ENCODE measurements at places on chromosomes 3 and 15. TPM values are rescaled to one million over a fixed set of nuclear protein-coding genes. Genes with fewer than 3 reads are reported as not detected.

FMN1 gene
- 9.3 TPM for total RNA-seq

- no peak overlapping the region for H3K27ac ChIP-seq
- no peak overlapping the region for H3K4me3 ChIP-seq
Observed at GRCh38 chr3:179929091-179929529, 107.6 kb downstream of the PEX5L start.

GRCh38 chr15:63913786-63914315, 80.1 kb upstream of the HERC1 start:
- H3K4me1 ChIP-seq, result no peaks in the 10 kb centered on the region
- no peak overlapping the region for H3K27ac ChIP-seq
- no peaks in the 10 kb centered on the region for H3K36me3 ChIP-seq
- DNase-seq, result no peak
- H3K27me3 ChIP-seq, result no peaks in the 10 kb centered on the region

VIPR1 gene
- 1.2 TPM for total RNA-seq

DNA sequence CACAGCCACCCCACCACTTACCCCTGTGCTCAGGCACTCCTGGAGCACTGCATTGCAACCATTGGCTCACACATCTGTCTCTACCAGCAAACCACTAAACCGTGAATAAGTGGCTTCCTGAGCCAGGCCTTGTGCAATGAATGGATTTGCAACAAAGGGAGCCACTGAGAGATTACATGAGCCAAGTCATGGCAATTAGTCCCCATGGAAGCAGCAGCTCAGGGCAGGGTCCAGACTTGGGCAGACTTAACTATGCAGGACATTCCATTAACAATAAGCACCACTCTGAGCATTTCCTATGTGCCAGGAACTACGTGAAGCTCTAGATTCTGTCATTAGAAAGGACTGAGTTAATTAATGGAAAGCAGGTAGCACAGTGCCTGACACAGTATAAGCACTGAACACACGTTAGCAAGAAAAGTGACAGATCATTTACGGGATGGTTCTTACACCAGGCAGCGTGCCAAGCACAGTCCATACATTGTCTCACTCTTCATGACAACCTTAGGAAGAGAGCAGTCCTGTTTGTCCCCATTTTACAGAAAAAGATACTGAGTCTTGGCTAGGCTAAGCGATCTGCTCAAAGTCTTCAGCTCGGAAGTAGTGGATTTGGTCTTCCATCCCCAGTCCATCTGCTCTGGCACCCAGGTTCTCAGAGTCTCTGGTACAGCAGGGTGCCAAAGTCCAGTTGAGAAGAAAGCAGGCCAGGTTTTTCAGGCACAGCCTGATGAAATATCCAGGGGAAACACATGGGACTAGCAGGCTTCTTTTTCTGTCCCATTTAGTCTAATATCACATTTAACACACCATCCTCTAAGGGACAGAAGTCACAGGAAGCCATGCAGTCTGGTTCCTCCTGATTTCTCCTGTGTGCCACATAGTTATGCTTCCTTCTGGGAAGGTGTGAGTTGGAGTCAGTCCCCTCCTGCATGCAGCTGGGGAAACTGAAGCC, 44.1 kb downstream of the LIPC start:
- H3K36me3 ChIP-seq, result no peaks in the 10 kb centered on the region
- peak overlapping the region; percentile 31 for H3K27ac ChIP-seq
- H3K4me1 ChIP-seq, result no peaks in the 10 kb centered on the region
- DNase-seq, result no peak
- no peak overlapping the region for H3K4me3 ChIP-seq

GOLGA6B gene
- total RNA-seq, result not detected

DNA sequence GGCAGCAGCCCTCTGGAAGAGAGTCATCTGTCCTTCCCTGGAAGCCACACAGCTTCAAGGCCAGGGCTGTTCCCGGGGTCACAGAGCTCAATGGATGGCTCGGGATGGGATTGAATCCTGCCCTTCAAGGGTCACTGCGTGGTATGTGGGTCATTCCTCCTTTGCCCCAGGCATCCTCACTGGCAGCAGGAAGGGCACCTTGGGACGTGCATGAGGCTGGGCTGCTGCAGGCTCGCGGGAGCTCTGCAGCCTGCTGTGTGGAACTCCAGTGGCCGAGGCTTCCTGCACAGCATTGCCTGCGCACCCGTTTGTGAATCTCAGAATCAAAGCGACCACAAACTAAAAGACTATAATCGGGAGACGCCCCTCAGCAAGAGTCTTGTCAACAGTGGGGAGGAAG, 60.7 kb downstream of the PCSK6 start:
- no peaks in the 10 kb centered on the region for H3K27me3 ChIP-seq
- no peaks in the 10 kb centered on the region for H3K36me3 ChIP-seq
- no peak for DNase-seq
- no peaks in the 10 kb centered on the region for H3K4me1 ChIP-seq

SLC9A9 gene
- 63.8 TPM for total RNA-seq

GRCh38 chr3:71277341-71277740, 306.2 kb downstream of the FOXP1 start:
- no peaks in the 10 kb centered on the region for H3K4me1 ChIP-seq
- no peak for DNase-seq
- H3K27ac ChIP-seq, result no peak overlapping the region
- no peaks in the 10 kb centered on the region for H3K36me3 ChIP-seq
- no peak overlapping the region for H3K4me3 ChIP-seq

SLC28A1 gene
- total RNA-seq, result not detected

CRYGS gene
- total RNA-seq, result 0.77 TPM

GRCh38 chr3:52054661-52055511, 1.5 kb downstream of the DUSP7 start:
- no peaks in the 10 kb centered on the region for H3K36me3 ChIP-seq
- H3K4me1 ChIP-seq, result no peaks in the 10 kb centered on the region
- no peaks in the 10 kb centered on the region for H3K27me3 ChIP-seq
- peak overlapping the region; percentile 94 for H3K27ac ChIP-seq
- DNase-seq, result no peak

DNA sequence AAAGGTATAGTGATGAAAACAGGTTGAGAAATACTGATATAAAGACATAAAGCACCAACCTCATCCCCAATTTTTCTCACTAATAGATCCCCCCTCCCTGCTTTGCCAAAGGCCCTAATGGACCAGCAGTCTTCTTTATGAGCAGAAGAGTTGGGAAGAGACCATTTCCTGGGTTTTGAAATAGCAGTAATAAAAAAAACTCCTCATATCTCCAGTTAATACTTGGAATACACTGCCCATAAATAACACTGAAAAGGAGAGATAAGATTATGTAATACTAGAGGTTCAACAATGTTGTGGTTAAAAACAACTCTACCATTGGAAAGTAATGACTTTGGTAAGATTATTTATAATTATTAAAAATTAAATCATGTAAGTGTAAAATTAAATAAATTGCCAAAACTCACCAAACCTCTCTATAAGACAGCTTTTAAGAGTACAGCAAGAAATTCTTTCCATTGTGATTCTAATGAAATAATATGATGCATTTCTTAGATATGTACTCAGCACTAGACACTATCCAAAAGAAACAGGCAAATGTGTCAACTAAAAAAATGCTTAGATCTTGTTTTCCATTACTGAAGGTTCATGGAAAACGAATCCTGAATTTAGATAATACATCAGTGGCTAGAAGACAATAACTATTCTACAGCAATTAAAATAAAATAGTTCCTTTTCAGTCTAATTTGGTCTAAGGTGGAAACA, 88.2 kb downstream of the FAIM start:
- no peak for DNase-seq
- no peaks in the 10 kb centered on the region for H3K4me1 ChIP-seq
- H3K27ac ChIP-seq, result no peak overlapping the region
- H3K36me3 ChIP-seq, result no peaks in the 10 kb centered on the region
- no peak overlapping the region for H3K4me3 ChIP-seq
- no peaks in the 10 kb centered on the region for H3K27me3 ChIP-seq

GRCh38 chr15:83207660-83208366, at the start of gene HDGFL3:
Gene HDGFL3 (minus strand): TSS chr15:83207823. CDS start chr15:83207414, 409 bp downstream.
- no peaks in the 10 kb centered on the region for H3K36me3 ChIP-seq
- DNase-seq, result peak; percentile 70
- H3K4me1 ChIP-seq, result no peaks in the 10 kb centered on the region
- H3K27me3 ChIP-seq, result no peaks in the 10 kb centered on the region

DNA sequence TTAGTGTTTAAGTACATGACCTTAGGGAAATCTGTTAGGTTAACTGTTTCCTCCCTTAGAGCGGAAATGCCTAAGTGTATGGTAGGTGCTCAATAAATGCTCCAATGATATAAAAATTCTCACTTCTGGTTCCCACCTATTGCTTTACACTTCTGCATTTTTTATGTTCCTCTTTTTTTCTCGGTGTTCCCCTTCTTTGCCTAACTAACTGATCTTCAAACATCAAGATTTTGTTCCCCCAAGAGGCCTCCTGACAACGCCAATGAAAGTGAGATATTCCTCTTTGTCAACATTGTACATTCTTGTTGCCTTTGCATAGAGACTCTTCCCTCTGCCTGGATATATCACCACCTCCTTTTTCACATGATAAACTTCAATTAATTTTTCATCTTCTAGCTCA, 17.4 kb downstream of the SLC35A5 start:
- no peaks in the 10 kb centered on the region for H3K4me1 ChIP-seq
- no peak for DNase-seq
- H3K4me3 ChIP-seq, result no peak overlapping the region
- no peaks in the 10 kb centered on the region for H3K27me3 ChIP-seq

DNA sequence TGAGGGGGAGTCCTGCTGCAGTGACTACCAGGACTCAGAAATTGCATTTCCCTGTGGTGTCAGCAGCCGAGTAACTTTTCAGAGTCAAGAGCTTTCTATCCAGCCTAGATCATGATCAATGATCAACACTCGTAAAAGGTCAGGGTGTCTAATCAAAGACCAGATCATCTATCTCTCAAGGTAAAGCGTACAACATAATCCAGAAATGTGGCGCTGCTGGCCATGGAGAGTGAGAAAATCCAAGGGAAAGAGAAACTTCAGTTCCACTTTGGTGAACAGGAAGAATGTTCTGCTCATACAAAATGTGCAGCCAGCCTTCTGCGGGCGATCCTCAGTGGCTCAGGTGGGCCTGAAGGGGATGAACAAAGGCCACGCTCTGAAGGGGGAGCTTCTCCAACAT, 1005.8 kb upstream of the NR2F2 start:
- H3K4me3 ChIP-seq, result no peak overlapping the region
- peak overlapping the region; percentile 85 for H3K27ac ChIP-seq
- H3K36me3 ChIP-seq, result no peaks in the 10 kb centered on the region
- no peaks in the 10 kb centered on the region for H3K27me3 ChIP-seq
- no peak for DNase-seq

SPINK8 gene
- total RNA-seq, result not detected

GPR160 gene
- 21.0 TPM for total RNA-seq

SLC6A1 gene
- 2.9 TPM for total RNA-seq

ADAMTSL3 gene
- 3.1 TPM for total RNA-seq

FBLN2 gene
- total RNA-seq, result 49.4 TPM

DNA sequence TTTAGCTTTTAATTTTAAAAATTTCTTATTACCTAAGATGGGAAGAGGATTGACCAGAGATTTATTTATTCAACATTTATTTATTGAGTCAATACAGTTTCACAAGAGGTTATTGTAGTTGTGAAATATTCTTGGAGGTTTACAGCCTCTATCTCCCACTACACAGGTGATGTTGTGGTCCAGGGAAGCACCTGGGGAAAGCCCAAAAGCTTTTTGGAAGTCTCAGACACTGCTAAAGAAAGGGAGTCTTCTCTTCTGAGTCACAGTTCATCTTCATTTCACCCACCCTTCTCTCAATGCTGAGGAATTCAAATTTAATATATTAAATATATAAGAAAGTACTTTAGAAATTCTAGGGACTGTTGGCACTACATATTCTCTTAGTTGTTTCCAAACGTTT, 41.8 kb downstream of the SERPINI1 start:
- no peak overlapping the region for H3K4me3 ChIP-seq
- no peaks in the 10 kb centered on the region for H3K27me3 ChIP-seq
- H3K4me1 ChIP-seq, result no peaks in the 10 kb centered on the region
- H3K27ac ChIP-seq, result no peak overlapping the region

DNA sequence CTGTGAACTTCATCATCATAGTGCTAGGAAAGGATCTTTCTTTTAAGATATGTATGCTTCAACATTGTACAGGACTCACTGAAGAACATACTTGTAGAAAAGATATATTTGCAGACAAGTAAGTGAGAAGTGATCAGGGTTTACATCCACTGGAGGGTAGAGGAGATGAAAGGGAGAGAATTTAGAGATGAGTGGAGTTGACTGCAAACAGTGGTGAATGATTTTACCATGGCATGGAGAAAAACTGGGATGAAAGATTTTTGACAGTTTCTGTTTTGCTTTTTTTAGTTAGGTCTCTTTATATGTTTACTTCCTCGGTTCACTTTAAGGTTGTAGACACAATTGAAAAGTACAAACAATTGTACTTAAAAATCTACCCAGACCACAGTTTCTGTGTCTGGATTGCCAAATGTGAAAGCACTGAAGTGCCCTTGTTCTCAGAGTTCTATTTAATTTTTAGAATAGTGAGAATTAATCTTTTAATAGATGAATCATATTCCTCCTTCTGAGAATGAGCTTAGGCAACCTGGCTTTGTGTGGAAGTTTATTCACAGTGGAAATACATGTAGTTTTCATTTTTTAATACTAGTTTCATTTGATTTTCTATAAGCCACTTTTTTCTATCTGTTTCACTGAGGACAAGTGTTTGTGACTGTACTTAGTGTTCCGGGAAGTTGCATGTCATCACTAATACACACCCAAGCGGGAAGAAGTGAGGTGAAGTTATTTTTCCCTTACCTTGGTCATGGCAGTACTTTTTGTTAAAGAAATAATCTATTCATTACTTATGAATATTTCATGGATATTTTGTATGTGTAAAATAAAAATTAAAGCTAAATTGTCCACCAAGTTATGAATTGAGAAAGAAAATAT, 1.8 kb upstream of the GPR171 start:
- H3K27me3 ChIP-seq, result no peaks in the 10 kb centered on the region
- no peaks in the 10 kb centered on the region for H3K4me1 ChIP-seq
- no peak for DNase-seq
- H3K4me3 ChIP-seq, result no peak overlapping the region
- H3K27ac ChIP-seq, result no peak overlapping the region

DNA sequence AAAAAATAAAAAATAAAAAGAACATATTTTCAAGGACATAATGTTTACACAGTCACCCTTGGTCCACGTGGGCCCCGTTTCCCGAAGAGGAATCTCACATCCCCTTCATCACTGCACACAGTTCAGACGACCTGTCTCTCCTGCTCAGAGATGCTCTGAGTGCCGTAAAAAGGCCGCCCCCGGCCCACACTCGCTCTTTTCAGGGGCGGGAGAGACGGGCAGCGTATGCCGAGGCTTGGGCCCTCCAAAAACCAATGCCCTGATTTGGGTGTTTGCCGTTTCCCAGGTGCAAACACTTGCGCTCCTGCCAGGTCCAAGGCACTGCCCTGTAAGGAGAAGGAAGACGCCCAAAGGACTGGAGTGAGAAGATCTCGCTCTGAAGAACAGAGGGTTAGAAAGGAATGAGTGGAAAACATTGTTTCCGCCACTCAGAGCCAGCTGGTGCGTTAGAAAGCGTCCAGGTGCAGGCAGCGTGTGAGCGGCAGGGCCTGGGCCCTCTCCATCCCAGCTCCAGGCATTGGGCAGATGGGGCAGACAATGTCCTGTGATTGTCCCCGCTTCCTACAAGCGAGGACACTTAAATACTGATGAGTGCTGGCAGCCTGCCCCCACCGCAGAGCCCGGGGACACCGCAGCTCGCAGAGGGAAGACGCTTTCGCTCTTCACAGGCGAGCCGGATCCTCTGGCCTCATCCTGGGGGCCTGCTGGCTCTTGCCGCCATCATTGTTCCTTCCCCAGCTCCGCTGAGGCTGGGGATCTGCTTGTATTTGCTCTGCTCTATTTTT, 53.2 kb downstream of the NIPA2 start:
- DNase-seq, result no peak
- no peak overlapping the region for H3K27ac ChIP-seq
- no peaks in the 10 kb centered on the region for H3K36me3 ChIP-seq
- H3K27me3 ChIP-seq, result no peaks in the 10 kb centered on the region
- H3K4me1 ChIP-seq, result no peaks in the 10 kb centered on the region
- no peak overlapping the region for H3K4me3 ChIP-seq
